Glutamatergic neuron (in vitro differentiated cells): ENCODE measurements at places on chromosomes 16 and 17.

- DNase-seq, result no peak
These were observed 84.7 kb upstream of the CLEC3A start for GRCh38 chr16:77937473-77938149.

DNA sequence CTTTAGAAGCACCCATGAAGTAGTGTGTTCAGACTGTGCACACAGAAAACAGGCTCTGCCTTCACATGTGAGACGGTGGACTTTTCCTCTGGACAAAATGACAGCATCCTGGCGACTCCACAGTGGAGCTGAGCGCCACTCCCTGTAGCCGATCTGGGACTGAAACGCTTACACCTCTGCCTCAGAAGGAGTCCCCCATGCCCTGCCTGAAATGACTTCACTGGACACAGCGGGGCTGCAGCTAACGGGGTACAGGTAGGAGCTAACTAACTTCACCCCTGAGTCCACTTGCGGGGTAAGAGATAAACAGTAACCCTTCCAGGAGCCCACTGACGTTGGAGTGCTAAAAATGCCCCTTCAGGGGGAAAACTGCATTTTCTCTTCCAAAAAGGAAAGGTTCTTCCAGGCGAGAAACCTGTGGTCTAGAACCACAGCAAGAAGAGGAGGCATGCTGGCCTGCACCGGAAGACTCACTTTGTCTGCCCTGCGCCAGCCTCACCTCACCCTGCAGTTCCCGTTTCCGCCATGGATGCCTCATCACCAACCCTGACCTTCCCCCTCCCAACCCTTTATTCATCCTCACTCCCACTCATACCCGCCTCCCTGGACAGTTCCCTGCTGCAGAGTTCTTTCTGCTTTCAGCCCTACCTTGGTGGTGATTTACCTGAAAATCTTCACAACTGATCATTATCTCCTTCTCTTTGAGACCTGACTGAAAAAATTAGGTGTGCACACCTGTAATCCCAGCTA is 19.4 kb upstream of the ENDOV start:
- no peak for DNase-seq

DNA sequence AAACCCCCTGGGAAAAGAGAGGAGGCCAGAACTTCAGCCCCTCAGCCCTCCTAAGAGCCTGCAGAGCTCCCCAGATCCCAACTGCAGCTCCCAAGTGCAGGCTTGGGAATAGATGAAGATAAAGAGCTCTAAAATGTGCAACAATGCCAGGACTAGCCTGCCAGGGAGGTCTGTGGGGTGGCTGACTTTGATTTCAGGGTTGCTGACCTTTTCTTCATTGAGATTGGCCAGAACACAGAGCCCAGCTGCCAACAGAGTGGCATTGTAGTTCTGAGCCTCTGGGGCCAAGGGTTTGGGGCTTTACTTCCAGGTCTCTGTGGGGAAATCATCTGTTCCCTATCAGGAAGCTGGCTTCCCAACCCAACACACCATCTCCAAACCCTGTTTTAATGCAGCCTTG is 120.6 kb downstream of the COPRS start:
- DNase-seq, result no peak

- DNase-seq, result no peak
These were observed 29.2 kb downstream of the AXIN2 start for GRCh38 chr17:65532101-65532890.

DNA sequence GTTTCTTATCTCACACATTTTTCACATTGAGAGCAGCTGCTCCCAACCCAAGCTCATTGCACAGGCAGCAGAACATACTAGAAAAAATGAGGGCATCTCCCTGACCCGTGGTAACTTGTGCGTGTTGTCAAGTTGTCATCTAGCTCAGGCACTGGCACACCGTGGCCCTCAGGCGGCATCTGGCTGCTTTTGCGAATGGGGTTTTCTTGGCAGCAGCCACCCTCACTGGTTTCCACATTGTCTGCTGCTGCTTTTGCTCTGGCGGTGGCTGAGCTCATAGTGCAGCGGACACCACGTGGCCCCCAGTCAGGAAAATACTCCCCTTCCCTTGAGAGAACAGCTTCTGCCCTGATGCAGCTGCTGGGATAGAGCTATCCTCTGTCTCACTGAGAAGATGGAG is 9.4 kb upstream of the TEDC2 start:
- DNase-seq, result no peak

DNA sequence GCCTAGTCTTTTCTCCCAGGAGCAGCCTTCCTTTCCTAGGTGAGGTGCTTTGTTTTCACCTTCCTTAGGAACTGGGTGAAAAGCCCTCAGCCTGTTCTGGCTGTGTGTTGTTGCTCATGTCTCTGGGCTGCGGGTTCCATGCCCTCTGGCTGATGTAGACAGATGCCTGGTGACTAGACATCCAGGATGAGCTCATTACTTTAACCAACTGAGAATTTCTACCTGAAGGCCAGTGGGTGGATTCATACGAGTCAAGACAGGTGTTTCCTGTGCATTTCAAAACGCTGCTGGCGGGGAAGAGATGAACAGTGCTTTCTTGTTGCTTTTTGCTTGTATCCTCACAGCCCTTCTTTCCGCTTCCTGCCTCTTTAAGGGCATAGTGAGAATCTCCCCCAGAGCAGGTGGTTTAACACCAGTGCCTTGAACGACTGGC is 22.3 kb downstream of the SAP30BP start:
- no peak for DNase-seq

DNA sequence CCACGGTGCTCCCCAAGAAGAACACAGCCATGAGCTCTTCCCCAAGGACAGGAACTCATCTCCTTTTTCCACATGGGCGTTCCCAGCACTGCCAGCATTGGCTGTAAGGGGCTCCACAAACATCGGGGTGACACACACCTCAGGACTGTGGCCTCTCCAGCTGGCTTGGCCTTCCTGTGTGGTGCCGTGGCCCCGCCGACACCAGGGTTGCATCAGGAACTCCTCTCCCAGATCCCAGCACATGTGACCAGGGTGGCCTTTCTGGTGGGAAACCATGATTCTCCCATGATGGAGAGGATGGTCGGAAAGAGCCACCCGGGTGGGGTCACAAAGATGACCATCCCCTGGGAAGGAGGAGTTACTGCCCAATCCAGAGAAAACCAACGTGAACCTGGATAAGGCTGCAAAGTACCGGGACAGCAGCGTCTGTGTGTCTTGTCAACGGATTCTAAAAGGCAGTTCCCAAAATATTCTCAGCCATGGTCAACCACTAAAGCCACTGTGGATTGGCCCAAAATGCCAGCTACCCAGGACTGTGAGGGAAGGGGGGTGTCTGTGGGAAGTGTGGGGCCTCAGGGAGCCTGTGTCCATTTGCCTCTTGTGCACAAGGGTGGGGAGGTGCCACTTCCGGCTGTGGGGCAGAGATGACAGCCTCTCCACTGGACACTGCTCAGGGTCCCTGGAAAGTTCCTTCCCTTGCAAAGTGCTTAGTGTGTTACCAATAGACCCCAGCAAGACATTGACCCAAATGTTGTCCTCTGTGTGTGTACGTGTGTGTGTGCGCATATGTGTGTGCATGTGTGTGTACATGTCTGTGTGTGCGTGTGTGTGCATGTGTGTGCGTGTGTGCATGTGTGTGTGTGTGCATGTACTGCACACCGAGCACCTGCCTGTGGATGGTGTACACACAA is 78.0 kb upstream of the CBX4 start:
- DNase-seq, result no peak

GRCh38 chr17:61816538-61816937 is 46.8 kb downstream of the BRIP1 start:
- no peak for DNase-seq

DNA sequence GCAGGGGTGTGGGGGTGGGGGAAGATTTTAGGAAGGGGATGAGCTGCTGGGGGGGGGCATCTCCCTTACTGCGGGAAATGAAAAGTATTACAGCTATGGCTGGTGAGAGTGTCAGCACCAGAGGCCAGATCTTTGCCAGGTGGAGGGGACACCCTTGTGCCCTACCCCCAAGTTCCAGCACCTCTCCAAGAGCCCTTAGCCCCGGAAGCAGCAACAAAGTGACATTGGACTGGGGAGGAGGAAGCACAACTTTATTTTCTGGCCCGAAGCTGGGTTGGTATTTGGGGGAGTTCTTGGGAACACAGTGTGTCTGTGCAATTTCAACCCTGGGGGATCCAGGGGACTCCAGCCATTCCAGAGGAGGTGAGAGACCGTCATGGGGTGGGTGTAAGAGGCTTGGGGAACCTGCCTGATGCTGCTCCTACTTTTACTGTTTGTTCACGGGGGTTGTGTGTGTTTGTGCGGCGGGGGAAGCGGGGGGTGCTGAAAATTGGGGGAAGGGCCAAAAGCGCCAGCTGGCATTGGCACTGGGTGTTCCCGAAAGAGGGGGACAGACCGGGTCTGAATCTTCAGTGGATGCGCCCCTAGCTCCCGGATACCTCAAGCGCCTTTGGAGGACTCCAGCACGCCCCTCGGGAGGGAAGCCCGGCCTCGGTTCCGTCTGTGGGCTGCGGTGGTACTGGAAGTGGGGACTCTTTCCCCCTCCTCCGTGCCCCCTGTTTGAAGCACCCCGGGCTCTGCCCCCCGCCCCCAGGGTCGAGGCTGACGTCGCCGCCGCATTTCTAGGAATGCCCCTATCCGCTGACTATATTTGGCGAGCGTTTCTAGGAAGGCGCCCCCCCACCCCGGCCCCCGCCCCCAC is 230.3 kb downstream of the MRTFB start:
- DNase-seq, result no peak

GRCh38 chr17:1480747-1481465 is 11.6 kb downstream of the MYO1C start:
- no peak for DNase-seq

DNA sequence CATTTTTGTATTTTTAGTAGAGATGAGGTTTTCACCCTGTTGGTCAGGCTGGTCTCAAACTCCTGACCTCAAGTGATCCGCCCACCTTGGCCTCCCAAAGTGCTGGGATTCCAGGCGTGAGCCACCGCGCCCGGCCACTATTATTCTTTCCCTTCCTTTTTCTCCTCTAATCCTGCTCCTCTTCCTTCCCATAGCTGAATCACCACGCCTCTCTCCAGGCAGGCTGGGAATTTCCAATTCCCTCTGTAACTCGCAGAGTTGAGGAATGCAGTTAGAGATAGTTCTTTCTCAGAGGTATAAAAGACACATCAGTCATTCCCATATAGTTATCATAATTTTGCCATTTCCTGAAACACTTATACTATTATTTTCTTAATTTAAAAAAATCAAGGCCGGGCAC is 11.2 kb downstream of the METTL16 start:
- no peak for DNase-seq

DNA sequence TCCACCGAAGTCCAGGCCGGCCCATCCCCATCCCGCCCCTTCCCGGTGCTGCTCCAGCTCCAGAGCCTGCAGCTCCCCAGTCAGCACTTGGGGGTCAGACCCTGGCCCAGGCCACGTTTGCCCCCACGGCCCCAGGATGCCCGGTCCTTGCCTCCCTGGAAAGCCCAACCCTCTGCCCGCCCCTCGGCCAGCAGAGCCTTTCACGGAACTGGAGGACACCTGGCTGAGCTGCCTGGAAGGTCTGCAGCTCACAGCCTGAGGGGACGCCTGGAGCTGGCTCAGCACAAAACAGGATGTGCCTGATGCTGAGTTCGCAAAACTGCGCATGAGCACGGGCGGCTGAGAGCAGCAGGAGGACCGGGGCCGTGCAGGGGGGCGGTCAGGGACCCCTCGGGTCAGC is 29.7 kb upstream of the SSTR5 start:
- no peak for DNase-seq

DNA sequence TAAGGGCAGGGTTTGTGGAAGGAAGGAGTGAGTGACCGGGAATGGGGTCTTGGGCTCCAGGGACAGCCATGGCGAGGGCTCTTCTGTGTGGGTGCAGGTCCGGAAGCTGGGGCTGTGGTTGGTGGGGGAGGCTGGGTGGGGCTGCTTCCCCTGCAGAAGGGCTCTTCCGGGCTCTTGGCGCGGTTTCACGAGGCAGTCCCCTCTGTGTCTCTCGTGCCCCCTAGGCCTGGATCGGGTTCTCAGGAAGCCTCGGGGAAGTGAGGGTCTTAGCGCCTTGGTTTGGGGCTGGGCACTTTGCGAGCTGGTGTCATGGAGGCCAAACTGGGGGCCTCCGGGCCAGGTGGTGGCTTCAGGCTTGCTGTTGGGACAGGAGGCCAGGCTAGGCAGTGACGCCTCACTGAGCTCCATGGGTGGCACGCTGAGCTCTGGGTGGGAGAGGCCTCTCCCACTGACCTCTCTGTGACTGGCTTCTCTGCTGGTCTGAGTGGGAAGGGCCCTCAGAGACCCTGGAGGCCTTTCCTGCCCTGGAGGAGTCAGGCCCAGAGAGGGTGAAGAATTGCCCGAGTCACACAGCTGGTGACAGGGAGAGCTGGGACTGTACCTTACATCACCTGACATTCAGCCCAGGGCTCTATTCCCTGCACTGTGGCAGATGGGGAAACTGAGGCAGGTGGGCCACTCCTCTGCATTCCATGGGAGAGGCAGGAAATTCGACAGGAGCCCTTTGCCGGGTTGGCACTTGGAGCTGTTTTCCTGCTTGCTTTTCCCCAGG is 8.2 kb downstream of the ADCY7 start:
- no peak for DNase-seq

DNA sequence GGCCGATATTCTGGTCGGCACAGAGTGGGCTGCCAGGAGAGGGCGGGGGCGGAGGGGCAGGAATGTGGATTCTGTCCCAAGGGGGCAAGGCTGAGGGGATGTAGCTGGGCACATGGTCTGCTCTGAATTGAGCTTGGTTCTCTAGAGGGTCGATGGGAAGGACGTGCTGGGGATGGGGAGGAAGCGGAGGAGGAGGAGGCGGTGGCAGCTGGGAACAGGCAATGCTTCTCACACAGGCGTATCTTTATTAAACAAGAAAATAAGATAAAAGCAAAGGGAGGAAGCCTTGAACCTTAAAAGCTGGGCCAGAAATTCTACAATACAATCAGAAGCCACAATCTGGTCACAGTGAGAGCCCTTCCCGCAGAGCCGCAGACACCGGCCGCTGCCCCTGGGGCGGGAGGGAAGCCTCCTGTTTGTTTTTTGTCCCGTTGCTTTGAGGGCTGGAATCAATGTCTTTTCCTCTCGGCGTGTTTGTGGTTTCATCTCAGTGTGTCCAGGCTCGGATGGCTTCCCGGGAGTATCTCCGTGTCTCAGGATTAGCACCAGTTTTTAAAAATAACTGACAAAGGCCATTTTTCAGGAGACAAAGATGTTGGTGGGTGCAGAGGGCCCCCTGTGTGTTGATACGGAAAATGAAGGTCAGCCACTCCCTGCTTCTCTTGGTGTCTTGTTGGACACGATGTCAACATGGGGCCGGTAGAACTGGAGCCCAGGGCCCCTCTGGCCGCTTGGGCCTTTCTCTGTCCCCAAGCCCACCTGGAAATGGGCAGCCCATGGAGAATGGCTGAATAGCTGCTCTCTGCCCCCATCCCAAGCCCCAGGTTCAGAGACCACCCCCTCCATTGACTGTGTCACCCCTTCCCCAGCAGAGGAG is 12.3 kb upstream of the SLC7A5 start:
- no peak for DNase-seq
